Endothelial cell (in vitro differentiated cells): ENCODE measurements at places on chromosomes 6 and 20.

DNA sequence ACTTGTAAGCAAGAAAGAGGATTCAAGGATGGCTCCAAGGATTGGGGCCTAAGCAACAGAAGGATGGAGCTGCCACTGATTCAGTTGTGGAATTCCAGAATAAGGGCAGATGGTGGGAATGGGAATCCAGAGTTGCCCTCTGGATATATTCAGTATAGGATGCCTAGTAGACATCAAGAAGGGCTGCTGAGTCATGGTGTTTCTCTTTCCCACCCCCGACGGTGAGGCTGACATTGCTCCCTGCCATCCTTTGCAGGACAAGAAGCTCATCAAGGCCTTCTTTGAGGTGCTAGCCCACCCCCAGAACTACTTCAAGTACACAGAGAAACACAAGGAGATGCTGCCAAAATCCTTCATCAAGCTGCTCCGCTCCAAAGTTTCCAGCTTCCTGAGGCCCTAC is 11.2 kb upstream of the ZNF76 start:
- DNase-seq = no peak

- DNase-seq = no peak
Measured at GRCh38 chr20:3669710-3670367, 6.6 kb upstream of the GFRA4 start.

DNA sequence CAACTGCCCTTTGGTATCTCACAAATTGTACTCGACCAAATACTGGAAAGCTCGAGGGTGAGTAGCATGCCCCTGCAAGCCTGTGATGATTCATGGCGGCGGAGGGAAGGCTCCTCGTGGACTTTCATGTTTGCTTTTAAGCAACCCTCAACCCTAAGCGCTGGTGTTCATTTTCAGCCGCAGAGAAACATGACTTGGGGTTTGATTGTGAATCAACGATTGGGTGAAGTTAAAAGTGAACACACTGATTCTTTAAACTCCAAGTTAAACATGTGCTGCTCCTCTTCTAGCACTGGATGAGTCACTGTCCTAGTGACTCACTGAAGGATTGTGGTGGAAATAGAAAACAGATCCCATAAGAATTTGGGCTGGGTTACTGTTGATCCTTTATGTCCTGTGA is 8.3 kb downstream of the CD109 start:
- no peak for DNase-seq

GRCh38 chr20:46036370-46036769 is 7.4 kb downstream of the SLC12A5 start:
- no peak for DNase-seq

DNA sequence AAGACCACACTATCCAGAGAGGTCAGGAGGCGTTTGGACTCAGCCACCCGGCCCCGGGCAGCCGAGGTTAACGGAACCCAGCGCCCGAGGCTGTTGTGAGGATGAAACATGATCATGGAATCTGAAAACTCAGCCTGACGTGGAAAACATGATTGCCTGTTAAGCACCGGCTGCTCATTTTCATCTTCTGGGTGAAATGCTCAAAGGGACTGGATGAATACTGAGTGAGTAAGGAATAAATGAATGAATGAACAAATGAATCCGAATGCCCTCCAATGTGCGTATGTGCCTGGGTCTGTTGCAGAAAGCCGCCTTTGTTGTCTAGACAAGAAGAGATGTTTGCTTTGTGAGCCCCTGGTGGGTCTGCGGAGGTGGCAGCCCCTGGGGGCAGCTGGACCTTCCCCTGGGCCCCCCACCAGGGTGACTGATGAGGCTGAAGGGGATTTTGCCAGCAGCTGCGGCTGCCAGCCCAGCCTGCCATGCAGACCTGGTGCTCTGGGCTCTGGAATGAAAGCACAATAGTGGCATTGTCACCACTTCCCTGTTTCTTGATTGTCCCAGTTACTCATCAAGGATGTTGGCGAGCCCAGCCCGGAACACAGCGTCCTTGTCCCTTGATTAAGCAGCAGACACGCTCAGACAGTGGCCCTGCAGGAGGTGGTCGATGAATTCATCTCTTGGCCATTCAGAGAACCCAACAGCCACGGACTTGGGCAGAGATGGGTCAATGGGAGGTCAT is 211.1 kb downstream of the ANKRD60 start:
- no peak for DNase-seq

DNA sequence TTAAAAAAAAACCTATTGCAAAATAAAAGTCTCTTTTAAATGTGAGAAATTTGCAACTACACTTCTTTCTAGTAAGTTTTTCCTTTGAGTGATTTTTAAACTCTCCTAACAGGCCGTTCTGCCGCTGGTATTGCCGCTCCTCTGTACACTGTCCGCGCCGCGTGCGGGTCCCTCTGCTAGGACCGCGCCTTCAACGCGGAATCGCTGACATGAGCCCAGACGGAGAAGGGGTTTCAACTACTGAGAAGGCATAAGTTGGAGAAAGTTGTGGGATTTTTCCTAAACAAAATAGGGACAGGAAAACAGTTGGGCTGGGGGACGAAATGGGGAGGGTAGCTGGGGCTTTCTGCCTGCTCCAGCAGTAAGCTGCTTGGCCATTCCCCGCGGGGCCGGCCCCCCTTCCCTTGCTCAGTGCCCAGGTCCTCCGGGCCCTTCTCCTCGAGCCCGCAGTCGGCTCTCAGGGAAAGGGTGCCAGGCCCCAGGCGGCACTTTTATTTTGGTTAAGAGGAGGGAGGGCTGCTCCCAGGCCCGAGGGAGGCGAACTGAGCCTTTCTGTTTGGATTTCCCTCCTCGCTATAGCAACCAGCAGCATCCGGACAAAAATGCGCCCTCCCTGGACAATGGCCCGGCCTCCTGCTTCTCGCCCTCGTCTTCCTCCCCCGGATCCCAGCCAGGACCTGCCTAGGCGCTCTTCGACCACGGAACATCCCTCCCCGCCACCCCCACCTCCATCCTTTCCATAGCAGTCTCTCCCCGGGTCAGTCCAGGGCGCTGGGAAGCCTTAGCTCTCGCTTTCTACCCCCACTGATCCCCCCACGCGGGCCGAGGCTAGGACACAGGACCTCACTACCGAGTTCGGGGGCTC is 6.8 kb upstream of the POU3F2 start:
- peak; percentile 72 for DNase-seq

- no peak for DNase-seq
Measured at GRCh38 chr6:53029257-53029656, 34.2 kb upstream of the GSTA4 start.

GRCh38 chr20:34108616-34109174 is 3.3 kb downstream of the EIF2S2 start:
- DNase-seq = no peak

DNA sequence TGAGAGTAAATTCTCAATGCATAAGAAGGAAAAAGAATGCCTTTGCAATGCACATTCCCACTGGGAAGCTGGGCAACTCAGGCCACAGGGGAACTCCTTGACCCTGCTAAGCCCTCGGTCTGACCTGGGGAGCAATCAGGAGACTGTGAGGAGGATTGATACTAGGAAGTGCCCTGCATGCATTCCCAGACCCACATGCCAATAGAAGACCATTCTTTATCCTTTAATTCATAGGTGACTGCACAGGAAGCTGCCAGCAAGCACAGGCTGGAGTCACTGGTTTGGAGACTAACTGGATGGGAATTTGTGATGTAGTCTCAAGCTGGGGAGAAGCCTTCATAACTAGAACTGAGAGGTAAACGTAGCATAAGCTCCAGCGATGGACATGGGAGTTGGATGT is 1012.7 kb downstream of the EYS start:
- no peak for DNase-seq

DNA sequence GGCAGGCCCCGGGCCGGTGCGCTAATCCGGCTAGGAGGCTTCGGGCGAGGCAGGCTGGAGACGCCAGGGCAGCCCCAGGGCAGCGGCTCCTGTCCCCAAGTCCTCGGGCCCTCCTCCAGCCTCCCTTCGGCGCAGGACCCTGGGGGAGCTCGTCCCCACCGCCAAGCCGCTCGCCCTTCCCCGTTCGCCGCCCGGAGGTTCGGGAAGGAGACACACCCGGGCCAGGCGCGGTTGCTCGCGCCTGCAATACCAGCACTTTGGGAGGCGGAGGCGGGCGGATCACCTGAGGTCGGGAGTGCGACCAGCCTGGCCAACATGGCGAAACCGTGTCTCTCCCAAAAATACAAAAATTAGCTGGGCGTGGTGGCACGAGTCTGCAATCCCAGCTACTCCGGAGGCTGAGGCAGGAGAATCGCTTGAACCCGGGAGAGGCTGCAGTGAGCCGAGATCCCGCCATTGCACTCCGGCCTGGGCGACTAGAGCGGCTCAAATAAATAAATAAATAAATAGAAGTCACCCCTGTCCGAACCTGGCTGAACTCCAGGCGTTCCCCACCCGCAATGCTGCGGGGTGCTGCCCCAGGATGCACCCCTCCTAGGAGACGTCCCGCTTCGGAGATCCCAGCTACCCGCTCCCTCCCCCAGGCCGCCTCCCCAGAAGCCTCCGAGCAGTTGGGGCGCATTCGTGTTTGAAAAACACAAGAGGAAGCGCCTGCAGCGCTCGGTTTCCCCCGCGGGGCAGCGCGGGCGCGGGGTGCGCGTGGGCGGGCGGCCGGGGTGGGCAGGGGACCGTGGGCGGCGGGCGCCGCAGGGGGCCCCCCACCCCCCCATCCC is 27.5 kb downstream of the SERPINB9 start:
- peak; percentile 44 for DNase-seq

DNA sequence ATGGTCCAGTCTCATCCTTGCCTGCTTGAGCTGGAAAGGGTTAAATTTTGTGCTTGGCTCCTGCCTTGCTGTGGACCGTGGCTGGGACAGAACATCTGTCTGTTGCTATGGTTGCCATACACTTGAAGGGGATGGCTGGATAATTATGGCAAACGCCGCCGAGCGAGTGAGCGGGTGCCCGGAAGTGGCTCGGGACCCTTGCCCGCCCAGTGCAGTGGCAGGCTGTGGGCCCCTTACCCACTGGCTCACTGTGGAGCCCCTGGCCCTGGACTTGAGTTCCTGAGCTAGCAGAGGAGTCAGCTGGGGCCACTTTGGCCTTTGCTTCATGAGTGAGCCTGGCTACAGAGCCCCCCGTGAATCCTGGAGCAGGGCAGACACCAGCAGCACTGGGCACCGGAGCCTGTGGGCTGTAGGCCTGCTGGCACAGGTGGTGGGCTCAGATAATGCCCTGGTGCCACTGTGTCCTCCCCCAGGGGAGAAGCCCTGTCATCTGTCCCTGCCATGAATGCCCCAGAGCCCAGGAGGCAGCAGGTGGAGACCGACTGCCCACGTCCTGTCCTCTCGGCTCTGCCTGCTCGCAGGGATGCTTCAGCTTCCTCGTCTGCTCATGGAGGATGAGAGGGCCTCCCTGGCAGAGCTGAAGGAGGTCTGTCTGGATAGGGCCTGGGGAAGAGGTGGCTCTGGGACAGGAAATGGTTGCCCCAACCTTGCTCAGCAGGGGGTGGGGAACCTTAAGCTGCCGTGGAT is 25.5 kb upstream of the NOL4L start:
- DNase-seq = no peak

GRCh38 chr6:157800420-157801237 is 22.4 kb upstream of the SNX9 start:
- no peak for DNase-seq

DNA sequence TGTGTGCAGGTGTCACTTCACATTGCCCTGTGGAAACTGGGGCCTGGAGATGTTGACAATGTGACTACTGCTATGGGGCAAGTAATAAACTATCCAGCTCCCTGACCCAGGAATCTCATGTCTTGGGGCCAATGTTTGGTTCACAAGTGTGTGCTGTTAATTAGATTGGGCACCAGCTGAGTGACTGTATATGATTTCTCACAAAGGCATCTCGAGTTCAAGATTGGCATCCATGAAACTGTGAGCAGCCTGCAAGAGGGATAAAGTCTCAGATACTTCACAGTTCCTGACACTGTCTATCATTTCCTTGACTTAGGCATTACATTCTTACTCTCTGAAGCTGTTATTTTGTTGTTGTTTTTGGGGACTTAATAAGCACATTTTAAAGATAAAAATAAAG is 264.0 kb downstream of the PRKN start:
- no peak for DNase-seq

DNA sequence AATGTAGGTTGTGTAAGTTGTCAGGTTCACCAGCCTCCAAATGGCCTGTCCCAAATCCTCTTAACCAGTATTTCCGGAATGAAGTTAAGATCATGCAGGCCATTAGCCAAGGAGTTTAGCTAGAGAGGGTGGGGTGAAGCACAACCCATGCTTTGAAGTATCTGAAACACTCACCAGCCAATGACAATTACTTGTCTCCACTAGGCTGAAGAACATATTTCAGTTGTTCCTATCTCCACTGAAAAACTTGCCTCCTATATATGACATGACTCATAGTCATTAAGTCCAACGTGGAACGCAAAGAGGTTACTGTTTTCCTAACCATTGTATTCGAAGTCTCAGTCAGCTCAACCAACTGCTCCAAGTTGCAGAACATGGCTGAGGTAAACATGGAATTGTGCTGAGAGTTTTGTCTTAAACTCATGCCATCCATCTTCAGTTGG is 37.4 kb upstream of the TNFAIP3 start:
- DNase-seq = no peak

GRCh38 chr6:82712826-82713225 is 349.2 kb downstream of the TPBG start:
- DNase-seq = no peak

DNA sequence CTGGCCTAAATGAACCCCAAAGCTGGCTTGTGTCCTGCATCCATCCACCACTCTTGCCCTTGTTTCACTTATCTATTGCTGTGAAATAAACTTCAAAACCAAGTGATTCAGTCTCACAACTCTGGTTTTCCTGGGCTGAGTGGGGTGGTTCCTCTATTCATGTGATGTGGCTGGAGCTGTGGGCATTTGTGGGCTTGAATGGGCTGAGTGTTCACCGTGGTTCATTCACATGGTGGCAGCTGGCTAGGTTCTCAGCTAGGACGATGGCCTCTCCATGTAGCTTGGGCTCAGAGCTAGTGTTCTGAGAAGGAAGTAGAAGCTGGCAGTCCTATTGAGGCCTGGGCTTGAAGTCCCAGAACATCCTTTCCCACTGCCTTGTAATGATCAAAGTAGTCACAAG is 30.4 kb downstream of the FKBP1A start:
- DNase-seq = no peak

- DNase-seq = no peak
Measured at GRCh38 chr6:144094731-144095133, 641 bp downstream of the SF3B5 start.

- no peak for DNase-seq
Measured at GRCh38 chr6:131764350-131764749, 43.5 kb upstream of the ENPP1 start.

- DNase-seq = no peak
Measured at GRCh38 chr6:89997456-89998445, 103.5 kb downstream of the GJA10 start.

- DNase-seq = no peak
Measured at GRCh38 chr6:71239694-71240093, 48.9 kb upstream of the OGFRL1 start.
